Hematopoietic multipotent progenitor cell treated with erythropoietin and hydrocortisone succinate and interleukin-3 and kit ligand, for 4 days (in vitro differentiated cells): ENCODE measurements at places on chromosomes 4 and X.

GRCh38 chr4:105568584-105568983, 16.2 kb downstream of the ARHGEF38 start:
- DNase-seq = no peak

- no peak for DNase-seq
Observed at GRCh38 chr4:14644580-14645282, 357.6 kb upstream of the CPEB2 start.

DNA sequence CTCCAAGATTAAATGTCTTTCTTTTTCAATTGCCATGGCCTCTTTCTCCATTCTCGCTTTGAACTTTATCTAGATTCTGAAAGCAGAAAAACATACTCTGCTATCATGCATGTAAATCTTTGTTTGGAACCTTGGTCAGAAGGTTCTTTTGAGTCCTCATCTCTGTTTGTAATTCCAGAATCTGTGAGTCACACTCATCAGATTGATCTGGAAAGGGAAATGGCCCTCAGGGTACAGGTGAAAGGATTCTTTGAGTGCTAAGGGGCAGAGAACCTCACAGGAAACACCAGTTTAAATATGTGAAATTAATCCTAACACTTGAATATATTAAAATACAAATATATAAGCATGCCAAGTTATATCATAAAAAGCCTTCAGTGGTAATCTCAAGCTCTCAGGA, 211.0 kb upstream of the ADGRL3 start:
- DNase-seq = no peak

DNA sequence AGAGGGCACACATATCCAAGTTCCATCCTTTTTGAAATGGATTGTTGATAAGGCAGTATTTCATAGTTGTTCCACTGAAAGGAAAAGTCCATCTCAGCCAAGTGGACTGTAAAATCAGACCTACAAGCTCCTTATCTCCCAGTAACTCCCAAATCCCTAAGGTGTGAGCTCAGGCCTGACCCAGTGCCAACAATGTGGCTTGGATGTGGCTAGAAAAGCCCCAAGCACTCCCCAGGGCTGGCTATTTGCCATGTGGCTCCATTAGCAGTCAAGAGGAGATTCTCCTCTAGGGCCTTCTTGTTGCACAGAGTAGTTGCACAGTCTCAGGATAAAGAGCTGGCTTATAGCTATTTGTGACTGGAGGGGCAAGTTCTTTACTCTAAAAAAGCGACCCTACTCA, 25.0 kb upstream of the DGKK start:
- no peak for DNase-seq

DNA sequence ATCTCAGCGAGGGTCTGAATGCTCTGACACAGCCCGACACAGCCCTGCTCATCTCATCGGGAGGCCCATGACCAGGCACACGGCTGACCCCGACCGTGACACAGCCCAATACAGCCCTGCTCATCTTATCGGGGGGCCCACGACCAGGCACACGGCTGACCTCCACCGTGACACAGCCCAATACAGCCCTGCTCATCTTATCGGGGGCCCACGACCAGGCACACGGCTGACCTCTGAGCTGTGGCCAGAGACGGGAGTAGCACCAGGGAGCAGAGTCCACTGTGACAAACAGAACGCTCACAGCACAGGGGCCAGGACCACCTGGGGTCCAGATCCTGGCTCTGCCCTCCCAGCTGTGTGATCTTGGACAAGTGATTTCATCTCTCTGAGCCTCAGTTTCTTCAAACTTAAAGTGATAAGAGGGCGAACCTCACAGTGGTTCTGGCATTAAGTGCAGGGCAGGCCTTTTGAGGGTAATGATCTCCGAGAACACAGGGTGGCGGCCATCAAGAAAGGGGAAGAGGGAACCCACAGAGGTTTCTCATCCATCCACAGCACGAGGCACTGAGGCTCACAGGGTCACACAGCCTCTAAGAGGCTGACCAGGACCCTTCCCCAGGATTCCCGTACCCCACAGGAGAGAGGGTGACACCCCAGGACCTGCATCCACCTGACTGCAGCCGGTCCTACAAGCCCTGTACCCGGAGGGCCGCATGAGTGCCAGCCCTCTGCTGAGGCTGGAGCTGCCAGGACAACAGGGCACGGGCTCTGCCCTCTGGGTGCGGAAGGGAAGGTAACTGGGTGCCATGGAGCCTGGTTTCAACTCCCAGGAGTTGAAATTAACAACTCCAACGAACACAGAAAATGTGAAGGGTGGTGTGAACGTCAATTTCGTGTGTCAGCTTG, 60.1 kb downstream of the WFS1 start:
- no peak for DNase-seq
